ENCODE measurements at places on chromosomes 1 and 21. TPM values are rescaled to one million over a fixed set of nuclear protein-coding genes. Genes with fewer than 3 reads are reported as not detected.

DNA sequence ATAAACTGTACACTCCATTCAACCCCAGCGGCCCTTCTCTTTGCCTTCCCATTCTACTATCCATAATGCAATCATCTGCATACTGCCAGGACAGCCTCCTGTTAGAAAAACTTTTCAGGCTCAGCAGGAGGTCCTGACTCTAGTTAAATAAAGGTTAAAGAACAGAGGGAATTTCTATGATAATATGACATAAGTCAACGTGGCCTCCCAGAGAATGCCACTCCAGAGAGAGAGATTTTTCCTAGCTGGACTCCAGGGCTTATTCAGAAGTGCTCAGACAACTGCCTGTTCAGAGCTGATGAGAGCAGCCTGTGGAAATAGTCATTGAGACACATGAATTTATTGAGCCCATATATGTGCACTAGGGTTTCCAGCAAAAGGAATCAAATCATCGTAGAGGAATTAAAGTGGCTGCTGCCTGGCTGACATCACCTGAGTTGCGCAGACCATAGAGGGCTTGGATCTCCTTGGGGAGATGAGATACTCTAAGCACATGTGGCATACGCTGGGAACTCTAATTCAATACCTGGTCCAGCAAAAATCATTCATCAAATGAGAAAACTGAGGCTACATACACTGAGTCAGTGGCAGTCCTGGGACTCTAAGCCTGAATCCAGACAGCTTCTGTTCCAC, 736.2 kb downstream of the PTPRU start:
- no peak for DNase-seq

DNA sequence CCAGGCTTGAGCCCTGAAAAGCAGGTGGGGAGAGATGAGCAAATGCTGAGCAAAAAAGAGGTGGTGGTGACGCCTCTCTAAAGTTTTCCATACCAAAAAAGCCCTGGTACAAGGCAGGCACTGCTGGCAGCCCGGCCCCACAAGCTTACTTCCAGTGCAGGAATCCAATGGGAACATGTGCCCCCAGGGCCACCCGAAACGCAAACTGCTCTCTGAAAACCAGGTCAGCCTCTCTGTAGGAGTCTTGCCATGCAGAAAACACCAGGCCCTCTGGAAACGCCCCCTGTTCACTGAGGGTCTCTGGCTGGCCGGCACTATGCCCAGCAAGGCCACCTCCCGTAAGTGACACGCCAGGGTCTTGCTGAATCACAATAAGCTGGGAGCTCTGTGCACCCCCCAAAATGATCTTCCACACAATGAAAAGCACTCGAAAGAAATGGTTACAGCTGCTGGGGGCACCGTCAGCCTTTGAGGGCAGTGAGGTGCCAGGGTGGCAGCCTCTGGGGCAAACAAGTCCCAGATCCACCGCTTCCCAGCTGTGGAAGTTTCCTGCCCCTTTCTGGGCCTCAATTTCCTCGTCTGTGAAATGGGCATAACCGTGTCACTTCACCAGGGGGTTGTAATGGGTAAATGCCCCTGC, 170.5 kb downstream of the TOMM20 start:
- DNase-seq, result no peak

- no peak for DNase-seq
Measured at GRCh38 chr1:10764296-10764798, 32.1 kb downstream of the CASZ1 start.

DNA sequence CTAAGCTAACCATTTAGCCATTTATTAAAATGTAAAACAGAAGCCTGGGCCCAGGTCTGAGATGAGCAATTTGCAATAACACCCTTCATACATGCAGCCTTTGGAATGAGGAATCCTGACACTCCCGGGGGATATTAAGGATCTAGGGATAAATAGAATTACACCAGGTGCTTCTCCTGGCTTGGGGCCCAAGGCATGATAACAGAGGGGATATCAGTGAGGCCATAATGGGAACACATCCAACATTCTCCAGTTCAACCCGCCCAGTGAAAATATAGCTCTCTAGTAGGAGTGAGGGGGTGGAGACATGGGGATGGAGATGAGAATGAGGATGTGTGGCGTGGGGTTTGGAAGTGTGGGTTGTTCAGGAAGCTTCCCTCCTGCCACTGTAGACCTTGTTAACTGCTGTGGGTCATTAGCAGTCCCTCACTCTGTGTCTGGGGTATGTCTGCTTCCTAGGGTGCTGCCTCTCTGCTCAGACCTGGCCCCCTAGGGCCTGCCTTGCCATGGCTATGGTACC, 57.9 kb upstream of the KANK4 start:
- no peak for DNase-seq

The FLG2 gene
- 0.26 TPM for polyA plus RNA-seq

The SHC1 gene
- 85.6 TPM for polyA plus RNA-seq
